Naive B cell (primary cell): ENCODE measurements at places on chromosomes 3 and 15. TPM values are rescaled to one million over a fixed set of nuclear protein-coding genes. Genes with fewer than 3 reads are reported as not detected.

Gene MORC1
- polyA plus RNA-seq, result 0.12 TPM

Gene ADAMTSL3
- polyA plus RNA-seq, result not detected

Gene FRMD5
- polyA plus RNA-seq, result 0.29 TPM

Gene STAC
- polyA plus RNA-seq, result not detected

Gene GNL3
- polyA plus RNA-seq, result 39.2 TPM

Gene ITGA11
- polyA plus RNA-seq, result not detected

Gene SLC12A1
- polyA plus RNA-seq, result not detected

Gene ABHD17C
- polyA plus RNA-seq, result 1.0 TPM

Gene SAXO2
- polyA plus RNA-seq, result 2.4 TPM

Gene XRN1
- polyA plus RNA-seq, result 62.2 TPM

Gene SLC24A5
- polyA plus RNA-seq, result not detected

Gene TSEN2
- polyA plus RNA-seq, result 6.7 TPM

Gene MFGE8
- not detected for polyA plus RNA-seq

Gene HRG
- not detected for polyA plus RNA-seq

Gene SUSD5
- polyA plus RNA-seq, result not detected

Gene IMPG2
- not detected for polyA plus RNA-seq

Gene QTRT2
- 31.4 TPM for polyA plus RNA-seq

Gene CELF6
- not detected for polyA plus RNA-seq
